Effector memory CD8-positive, alpha-beta T cell (primary cell): ENCODE measurements at places on chromosomes 6 and 20.

DNA sequence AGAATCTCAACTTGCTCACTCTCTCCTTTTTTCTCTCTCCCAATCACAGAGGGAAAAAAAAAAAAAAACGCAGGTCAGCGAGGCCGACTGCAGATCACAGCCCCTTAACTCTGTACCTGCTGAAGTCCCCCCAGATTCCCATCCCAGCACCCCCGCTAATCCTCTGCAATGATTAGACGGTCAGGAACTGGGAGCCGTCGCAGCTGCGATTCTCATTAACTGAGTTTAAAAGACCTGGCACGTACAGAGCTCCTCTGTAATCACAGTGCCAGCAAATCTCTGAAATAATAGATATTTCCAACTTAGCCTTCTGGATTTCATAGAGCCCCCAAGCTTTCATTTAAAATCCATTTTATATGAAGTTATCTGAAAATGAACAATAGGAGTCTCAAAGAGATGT lies 84.4 kb downstream of the ANKRD60 start:
- DNase-seq = no peak

GRCh38 chr6:105561486-105561885 lies 158.6 kb upstream of the PREP start:
- DNase-seq = no peak

DNA sequence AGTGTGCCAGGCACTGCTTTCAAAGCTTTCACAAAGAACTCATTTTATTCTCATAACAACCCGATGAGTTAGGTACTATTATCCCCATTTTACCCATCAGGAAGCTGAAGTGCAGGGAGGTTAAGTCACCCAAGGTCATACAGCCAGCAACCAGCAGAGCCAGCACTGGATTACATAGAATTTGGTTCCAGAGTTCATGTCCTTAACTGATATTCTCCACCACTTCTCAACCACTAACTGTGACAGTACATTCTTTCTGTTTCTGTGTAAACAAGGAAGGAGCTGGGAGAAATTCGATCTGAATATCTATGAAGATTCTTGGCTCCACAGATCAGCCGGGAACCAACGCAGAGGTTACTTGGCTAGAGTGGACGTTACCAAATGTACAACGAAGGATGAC lies 98.0 kb downstream of the KIF16B start:
- no peak for DNase-seq

DNA sequence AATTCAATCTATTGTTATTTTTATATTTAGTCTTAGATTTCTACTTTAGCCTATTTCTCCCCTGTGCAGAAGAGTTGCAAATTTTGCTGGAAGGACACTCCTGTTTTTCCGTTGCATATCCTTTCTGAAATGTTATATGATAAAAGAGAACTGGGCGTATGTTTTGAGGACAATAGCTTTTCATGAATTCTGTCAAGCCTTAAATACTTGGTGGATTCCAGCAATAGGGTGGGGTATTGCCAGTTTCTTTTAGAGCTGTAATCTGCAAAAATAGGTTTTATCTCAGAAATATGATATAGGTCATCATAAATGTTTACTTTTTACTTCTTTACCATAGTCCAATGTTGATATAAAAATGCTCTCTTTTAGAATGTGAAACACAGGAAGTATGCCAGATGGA lies 42.0 kb downstream of the VTA1 start:
- DNase-seq = no peak

GRCh38 chr6:41548841-41549642 lies 2.9 kb downstream of the FOXP4 start:
- DNase-seq = peak; percentile 12

DNA sequence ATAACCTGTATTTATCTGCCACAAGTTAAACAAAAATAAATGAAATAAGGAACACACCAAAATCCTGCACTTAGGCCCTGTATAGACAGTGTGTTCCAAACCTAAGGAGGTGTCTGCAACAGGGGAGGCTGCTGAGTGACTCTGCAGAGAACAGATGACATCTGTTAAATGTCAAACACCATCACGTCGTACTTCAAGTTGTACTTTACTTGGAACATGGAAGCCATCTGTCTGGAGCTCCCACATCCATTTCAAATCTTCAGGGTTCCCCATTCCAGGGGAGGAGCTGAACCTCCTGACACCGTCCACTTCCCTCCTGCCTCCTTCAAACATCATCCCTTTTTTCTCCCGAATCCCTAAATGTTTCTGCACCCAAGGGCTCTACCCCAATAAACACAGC lies 1.8 kb upstream of the MAP7 start:
- no peak for DNase-seq

DNA sequence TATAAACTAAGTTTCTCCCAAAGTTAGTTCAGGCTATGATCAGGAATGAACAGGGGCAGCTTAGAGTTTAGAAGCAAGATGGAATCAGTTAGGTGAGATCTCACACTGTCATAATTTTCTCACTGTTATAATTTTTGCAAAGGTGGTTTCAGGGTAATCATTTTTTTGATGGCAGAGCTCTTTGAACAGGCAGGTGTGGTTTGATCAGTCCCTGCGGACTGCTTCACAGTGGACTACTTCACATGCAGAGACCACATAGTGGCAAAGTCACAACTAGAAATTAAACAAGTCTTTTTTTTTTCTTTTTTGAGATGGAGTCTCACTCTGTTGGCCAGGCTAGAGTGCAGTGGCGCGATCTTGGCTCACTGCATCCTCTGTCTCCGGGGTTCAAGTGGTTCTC lies 6.8 kb downstream of the MAS1 start:
- no peak for DNase-seq

DNA sequence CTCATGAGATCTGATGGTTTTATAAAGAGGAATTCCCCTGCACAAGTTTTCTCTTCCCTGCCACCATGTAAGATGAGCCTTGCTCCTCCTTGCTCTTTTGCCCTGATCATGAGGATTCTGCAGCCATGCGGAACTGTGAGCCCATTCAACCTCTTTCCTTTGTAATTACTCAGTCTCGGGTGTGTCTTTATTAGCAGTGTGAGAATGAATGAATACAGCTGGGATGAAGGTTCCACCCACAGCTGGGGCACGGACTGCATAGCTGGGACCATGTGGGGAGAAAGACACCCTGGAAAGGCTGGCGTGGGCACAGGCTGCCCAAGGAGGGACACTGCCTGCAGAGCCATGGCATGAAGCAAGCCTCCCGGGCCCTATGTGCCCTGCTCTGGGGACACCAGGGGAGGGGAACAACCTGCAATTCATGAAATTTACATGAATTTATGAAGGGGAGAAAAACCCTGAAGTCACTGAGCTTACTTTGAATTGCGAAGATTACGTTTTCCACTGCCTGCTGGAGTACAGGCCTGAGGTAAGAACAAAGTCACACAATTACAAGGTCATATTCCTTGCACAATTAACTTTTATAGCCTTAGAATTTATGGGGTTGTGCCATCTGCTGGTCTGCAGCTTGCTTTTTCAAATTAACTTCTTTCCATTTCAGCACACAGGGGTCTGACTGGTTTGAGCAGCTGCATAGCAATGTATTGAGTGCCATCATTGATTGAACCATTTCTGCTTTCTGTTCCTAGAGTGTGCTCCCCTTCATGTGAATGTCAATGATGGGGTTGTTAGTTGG lies 46.2 kb downstream of the SLC22A1 start:
- no peak for DNase-seq

DNA sequence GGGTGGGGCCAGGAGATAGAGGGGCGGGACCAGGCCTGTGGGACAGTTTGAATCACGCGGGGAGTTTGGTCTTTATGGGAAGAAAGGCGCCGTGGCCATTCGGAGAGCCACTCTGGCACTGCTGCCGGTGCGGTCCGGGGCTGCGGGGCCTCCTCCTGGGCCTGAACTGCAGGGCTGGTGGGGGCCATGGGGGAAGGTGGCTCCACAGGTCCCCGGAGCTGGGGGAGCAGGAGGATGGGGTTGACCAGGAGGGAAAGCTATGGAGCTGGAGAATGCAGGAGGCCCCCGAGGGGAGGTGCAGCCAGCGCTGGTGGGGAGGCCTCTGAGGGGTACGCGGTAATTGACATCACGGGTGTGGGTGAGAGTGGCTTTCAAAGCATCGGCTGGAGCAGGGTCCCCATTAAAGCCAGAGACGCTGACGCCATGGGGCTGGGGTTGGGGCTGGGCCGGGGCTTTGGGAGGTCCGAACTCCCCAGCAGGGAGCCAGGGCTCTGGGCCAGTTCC lies 1.8 kb upstream of the BHLHE23 start:
- no peak for DNase-seq

GRCh38 chr6:137740967-137741761 lies 125.9 kb upstream of the TNFAIP3 start:
- DNase-seq = no peak

GRCh38 chr6:7087066-7087465 lies 20.7 kb upstream of the RREB1 start:
- no peak for DNase-seq

DNA sequence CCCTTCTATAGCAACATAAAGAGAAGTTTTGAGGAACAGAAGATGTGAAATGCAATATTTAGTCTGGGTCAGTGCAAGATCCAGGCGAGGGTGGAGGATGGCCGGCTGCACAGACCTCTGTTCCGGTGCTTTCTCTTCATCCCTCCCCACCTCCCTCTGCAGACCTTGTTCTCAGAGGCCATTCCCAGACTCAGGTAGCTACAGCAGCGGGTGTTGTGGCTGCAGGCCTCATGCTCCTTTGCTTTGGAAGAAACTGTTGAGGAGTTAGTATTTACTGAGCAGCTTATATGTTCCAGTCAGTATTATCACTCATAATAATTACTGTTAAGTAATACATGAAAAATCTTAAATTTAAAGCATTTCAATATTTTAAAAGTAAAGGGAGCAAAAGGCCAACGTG lies 1.7 kb downstream of the BTN3A3 start:
- DNase-seq = no peak

DNA sequence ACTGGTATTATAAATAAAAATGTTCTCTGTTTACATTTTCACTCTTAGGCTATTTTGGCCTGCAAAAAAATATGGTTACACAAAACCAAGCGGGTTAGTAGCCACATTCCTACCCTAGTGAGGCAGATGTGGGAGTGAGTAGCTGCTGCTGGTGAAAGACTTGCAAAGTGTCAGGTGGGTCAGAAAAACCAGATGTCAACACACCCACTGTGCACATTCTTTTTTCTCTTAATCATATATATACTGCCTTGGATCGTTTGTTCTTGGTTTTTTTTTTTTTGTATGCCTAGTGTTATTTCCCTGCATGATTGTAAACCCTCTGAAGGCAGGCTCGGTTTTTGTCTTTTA lies 68.0 kb upstream of the TFB1M start:
- DNase-seq = no peak

GRCh38 chr6:26158076-26158580 lies 70.9 kb downstream of the HFE start:
- peak; percentile 78 for DNase-seq

- peak; percentile 42 for DNase-seq
Measured at GRCh38 chr6:129936329-129937165, 75.4 kb upstream of the TMEM244 start.

DNA sequence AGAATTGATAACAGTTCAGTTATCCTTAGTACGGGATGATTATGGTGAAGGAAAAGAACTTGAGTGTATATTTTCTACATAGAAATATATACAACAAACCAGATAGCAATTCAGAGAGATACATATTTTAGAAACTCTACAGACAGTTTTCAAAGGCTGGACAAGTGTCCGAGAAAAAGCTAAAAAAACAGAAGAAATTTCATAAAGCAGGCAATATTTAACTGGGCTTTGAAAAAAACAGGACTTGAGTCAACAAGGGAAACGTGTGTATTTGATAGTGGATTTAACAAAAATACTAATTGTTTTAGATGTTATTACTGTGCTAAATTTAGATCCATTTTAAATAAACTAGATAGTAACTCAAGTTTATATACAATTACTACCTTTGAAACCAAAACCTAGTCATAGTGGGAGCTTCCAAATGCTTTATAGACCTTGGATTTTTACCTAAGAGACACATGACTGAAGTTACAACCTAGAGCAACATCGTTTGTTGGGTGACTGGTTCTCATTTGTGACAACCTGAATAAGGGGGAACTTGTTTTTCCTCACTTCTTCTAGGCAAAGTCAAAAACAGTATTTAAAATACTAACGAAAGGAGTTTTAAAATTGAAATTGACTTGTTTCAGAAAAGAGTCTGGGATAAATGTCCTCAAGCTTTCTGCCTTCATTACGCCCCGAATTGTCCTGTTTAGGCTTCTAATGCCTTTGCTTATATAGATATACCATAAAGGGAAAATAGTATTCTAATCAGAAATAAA lies 116.7 kb upstream of the PRSS16 start:
- no peak for DNase-seq

GRCh38 chr6:67888886-67889681 lies 746.0 kb upstream of the ADGRB3 start:
- DNase-seq = no peak

DNA sequence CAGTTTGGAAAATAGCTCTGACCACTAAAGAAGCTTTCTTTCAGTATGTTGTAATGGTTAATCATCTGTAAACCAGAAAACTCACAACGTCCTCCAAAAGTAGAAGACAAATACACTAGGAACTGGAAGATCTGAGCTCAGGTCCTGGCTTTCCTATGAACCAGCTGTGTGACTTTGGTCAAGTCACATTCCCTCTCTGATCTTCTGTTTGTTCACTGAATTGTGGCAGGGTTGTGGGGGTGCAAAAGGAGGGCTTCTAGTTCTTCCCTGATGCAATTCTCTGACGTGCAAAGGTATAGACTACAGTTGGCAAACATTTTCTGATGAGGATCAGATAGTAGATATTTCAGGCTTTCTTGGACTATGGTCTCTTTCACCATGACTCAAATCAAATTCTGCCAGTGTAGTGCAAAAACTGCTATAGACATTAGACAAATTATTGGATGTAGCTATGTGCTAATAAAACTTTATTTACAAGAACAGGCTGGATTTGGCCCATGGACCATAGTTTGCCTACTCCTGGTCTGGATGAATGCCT lies 44.9 kb downstream of the ATXN1 start:
- no peak for DNase-seq

- DNase-seq = no peak
Measured at GRCh38 chr20:43579861-43580793, 10.6 kb upstream of the IFT52 start.

- no peak for DNase-seq
Measured at GRCh38 chr20:45034436-45034835, 66.5 kb downstream of the KCNS1 start.

DNA sequence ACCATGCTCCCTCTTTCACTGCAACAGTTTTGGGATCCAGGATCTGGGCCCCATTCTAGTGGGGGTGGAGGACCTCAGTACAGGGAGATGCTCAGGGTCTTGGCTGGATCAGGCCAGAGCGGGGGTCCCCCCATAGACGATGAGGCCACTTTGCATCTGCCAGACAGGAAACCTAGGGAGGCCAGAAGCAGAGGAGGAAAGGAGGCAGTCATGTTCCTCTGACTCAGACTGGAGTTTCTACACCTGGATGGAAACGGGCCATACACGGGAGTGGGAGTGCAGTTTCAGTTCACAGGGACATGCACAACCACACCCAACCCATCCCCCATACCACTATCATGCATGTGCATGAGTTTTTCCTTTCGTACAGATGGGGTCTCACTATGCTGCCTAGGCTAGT lies 3.6 kb upstream of the EMILIN3 start:
- no peak for DNase-seq
